ENCODE measurements at places on chromosomes 7 and 10. TPM values are rescaled to one million over a fixed set of nuclear protein-coding genes. Genes with fewer than 3 reads are reported as not detected.

DNA sequence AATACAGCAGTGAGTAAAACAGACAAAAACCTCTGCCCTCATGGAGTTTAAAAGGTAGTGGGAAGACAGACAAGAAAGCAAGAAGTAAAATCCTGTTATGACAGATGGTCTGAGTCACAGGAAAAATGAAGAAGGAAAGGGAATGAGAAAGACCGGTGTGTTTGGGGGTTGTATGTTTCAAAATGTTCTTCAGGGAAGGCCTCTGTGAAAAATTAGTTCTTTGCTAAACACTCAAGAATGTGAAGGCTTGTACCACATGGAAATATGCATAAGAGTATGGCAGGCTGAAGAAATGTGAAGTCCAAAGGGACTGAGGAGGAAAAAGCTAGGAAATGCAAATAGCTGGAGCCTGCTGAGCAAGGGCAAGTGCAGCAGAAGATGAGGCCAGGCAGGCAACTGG, 315.9 kb upstream of the SEMA3A start:
- H3K27ac ChIP-seq = no peak overlapping the region
- H3K27me3 ChIP-seq = no peaks in the 10 kb centered on the region
- DNase-seq = no peak
- no peaks in the 10 kb centered on the region for H3K36me3 ChIP-seq
- H3K4me1 ChIP-seq = no peaks in the 10 kb centered on the region

GRCh38 chr7:150356265-150356897, 12.2 kb upstream of the REPIN1 start:
- no peaks in the 10 kb centered on the region for H3K27me3 ChIP-seq
- H3K4me1 ChIP-seq = peaks cover 8% of the 10 kb centered on the region
- no peak for DNase-seq
- H3K36me3 ChIP-seq = no peaks in the 10 kb centered on the region

DNA sequence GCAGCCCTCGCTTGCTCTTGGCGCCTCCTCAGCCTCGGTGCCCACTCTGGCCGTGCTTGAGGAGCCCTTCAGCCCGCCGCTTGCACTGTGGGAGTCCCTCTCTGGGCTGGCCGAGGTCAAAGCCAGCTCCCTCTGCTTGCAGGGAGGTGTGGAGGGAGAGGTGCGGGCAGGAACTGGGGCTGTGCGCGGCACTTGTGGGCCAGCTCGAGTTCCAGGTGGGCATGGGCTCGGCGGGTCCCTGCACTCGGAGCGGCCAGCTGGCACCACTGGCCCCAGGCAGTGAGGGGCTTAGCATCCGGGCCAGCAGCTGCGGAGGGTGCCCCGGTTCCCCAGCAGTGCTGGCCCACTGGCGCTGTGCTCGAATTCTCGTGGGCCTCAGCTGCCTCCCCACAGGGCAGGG, 152.1 kb upstream of the SEMA3C start:
- DNase-seq = no peak
- no peak overlapping the region for H3K4me3 ChIP-seq
- peaks cover 19% of the 10 kb centered on the region for H3K4me1 ChIP-seq
- no peak overlapping the region for H3K27ac ChIP-seq
- no peaks in the 10 kb centered on the region for H3K27me3 ChIP-seq

GRCh38 chr10:125010362-125010761, 68.4 kb downstream of the ZRANB1 start:
- no peak overlapping the region for H3K27ac ChIP-seq
- H3K4me1 ChIP-seq = no peaks in the 10 kb centered on the region
- no peaks in the 10 kb centered on the region for H3K27me3 ChIP-seq
- no peaks in the 10 kb centered on the region for H3K36me3 ChIP-seq

- no peak for DNase-seq
- H3K4me3 ChIP-seq = no peak overlapping the region
- no peaks in the 10 kb centered on the region for H3K36me3 ChIP-seq
- no peak overlapping the region for H3K27ac ChIP-seq
- 0 out of 2 replicates have a peak, but pooled peaks cover under 1% of the 10 kb centered on the region for H3K4me1 ChIP-seq
Measured at GRCh38 chr10:87685832-87686574, 26.3 kb downstream of the PAPSS2 start.

DNA sequence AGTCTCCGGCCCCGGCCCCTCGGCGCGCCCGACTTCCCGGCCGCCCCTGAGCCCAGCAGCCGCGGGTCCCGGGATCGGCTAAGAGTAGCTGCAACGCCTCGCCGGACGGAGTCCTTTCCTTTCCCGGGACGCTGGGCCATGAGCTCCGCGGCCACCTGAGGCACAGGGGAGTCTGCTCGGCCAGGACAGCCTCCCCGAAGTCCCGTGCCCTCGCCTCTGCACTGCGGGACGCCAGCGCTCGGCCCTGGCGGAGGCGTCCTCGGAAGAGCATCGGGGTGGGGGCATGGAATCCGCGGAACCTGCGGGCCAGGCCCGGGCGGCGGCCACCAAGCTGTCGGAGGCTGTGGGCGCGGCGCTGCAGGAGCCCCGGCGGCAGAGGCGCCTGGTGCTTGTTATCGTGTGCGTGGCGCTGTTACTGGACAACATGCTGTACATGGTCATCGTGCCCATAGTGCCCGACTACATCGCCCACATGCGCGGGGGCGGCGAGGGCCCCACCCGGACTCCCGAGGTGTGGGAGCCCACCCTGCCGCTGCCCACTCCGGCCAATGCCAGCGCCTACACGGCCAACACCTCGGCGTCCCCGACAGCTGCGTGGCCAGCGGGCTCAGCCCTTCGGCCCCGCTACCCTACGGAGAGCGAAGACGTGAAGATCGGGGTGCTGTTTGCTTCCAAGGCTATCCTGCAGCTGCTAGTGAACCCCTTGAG, 502 bp downstream of the SLC18A3 start:
- no peaks in the 10 kb centered on the region for H3K4me1 ChIP-seq
- H3K27ac ChIP-seq = no peak overlapping the region
- peaks cover 38% of the 10 kb centered on the region for H3K27me3 ChIP-seq

The HMX2 gene
- not detected for total RNA-seq

The AKR1C8 gene
- 2.7 TPM for total RNA-seq

The LIPN gene
- total RNA-seq = not detected

DNA sequence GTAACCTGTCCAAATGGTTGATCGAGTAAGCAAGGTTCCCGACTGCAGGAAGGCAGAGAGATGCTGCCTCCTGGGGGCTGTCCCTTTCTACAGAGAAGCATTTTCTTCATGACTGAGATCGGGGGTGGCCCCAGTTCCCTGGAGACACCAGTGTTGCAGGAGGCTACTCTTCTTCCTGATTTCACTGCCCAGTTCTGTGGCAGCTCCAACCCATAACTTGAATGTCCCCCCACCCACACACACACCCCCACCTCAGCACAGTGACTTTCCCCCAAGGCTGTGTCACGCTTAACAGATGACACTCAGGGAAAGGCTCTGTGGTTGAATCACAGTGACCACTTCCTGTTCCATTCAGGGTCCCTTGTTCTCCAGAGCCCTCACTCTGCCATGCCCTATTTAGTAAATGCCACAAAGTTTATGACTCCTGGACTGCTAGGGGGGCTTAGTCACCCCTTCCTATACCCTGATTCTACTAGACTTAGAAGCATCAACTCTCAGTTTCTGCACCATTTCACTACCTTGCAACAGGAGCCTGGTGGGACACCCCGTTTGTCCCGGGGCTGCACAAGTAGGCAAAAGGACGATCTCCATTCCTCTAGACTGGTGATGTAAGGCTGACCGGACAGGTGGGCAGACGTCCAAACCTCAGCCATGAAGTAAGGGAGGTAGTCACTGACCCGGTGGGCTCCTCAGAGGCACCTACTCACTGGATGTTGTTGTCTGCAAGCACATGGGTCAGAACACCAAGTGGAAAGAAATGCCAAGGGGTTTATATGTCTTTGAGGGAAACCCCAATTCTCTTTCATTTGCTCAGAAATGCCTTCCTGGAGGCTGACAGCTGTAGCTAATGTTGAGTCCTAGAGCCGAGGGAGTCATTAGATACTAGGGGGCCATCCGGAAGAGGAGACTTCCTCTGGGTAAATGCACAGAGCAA, 31.3 kb upstream of the SMC3 start:
- no peaks in the 10 kb centered on the region for H3K36me3 ChIP-seq
- peak; percentile 17 for DNase-seq

- H3K36me3 ChIP-seq = no peaks in the 10 kb centered on the region
- H3K4me1 ChIP-seq = no peaks in the 10 kb centered on the region
- no peak overlapping the region for H3K27ac ChIP-seq
- peaks cover 5% of the 10 kb centered on the region for H3K27me3 ChIP-seq
Measured at GRCh38 chr7:136144182-136144581, 167.0 kb upstream of the MTPN start.

DNA sequence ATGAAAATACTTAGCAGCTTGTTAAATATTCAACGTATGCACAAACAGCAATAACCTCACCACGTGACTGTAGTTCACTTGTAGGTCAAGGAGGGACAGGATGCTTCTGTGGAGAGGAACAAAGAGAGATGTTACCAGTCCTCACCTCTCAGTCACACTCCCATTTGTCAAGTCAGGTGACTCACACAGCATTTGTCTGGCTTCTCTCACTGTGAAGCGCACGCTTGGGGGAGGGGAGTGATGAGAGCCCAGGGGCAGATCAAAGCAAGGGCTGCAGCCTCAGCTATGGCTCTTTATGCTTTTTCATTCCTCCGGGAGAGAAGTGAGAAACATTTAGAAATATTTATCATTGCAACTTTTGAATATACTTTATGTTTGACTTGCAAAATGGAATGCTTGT, 2.9 kb upstream of the RBM20 start:
- H3K4me3 ChIP-seq = no peak overlapping the region
- no peaks in the 10 kb centered on the region for H3K36me3 ChIP-seq
- peaks cover 13% of the 10 kb centered on the region for H3K4me1 ChIP-seq
- DNase-seq = peak; percentile 35
- H3K27ac ChIP-seq = no peak overlapping the region

- no peak overlapping the region for H3K27ac ChIP-seq
- H3K27me3 ChIP-seq = peaks cover 4% of the 10 kb centered on the region
- H3K4me1 ChIP-seq = no peaks in the 10 kb centered on the region
- H3K4me3 ChIP-seq = no peak overlapping the region
- H3K36me3 ChIP-seq = no peaks in the 10 kb centered on the region
Measured at GRCh38 chr10:7260912-7261311, 149.9 kb downstream of the SFMBT2 start.

The ADCYAP1R1 gene
- total RNA-seq = not detected

GRCh38 chr7:148799893-148800555, 84.1 kb downstream of the EZH2 start:
- peaks cover 31% of the 10 kb centered on the region for H3K36me3 ChIP-seq
- H3K4me3 ChIP-seq = no peak overlapping the region
- no peak for DNase-seq
- no peaks in the 10 kb centered on the region for H3K27me3 ChIP-seq
- H3K27ac ChIP-seq = no peak overlapping the region
- H3K4me1 ChIP-seq = no peaks in the 10 kb centered on the region

GRCh38 chr7:159032753-159033472, 111.8 kb downstream of the VIPR2 start:
- H3K4me1 ChIP-seq = no peaks in the 10 kb centered on the region
- H3K36me3 ChIP-seq = no peaks in the 10 kb centered on the region
- no peak overlapping the region for H3K27ac ChIP-seq

GRCh38 chr7:88268051-88268450, 38.6 kb downstream of the STEAP4 start:
- H3K27ac ChIP-seq = no peak overlapping the region
- H3K4me3 ChIP-seq = no peak overlapping the region
- H3K4me1 ChIP-seq = no peaks in the 10 kb centered on the region
- H3K36me3 ChIP-seq = no peaks in the 10 kb centered on the region
- no peak for DNase-seq

The ITIH2 gene
- not detected for total RNA-seq

GRCh38 chr7:157658851-157659412, 322.1 kb downstream of the DNAJB6 start:
- H3K4me3 ChIP-seq = no peak overlapping the region
- peaks cover 82% of the 10 kb centered on the region for H3K27me3 ChIP-seq
- no peaks in the 10 kb centered on the region for H3K36me3 ChIP-seq
- H3K27ac ChIP-seq = no peak overlapping the region
- H3K4me1 ChIP-seq = no peaks in the 10 kb centered on the region

The ASAH2 gene
- total RNA-seq = 8.3 TPM

DNA sequence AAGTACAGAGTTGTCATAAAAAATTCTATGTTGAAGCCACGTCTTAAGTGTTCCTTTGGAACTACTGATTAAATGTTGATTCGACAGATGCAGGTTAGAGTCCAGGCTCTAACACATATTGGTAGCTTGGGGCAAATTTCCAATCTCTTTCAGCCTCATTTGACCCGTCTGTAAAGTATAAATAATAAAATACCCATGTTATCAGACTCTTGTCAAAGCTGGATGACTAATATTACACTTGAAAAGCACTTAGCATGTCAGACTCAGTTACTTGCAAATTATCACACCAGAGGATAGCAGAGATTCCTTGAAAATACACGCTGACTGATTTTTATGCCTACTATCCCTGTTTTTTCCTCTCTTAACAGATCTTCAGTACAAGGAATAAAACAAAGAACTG, 18.1 kb upstream of the MACC1 start:
- H3K27me3 ChIP-seq = no peaks in the 10 kb centered on the region
- no peak overlapping the region for H3K4me3 ChIP-seq
- H3K27ac ChIP-seq = no peak overlapping the region
- peaks cover 24% of the 10 kb centered on the region for H3K4me1 ChIP-seq
- no peak for DNase-seq
- no peaks in the 10 kb centered on the region for H3K36me3 ChIP-seq

GRCh38 chr7:12990440-12990839, 303.0 kb downstream of the ARL4A start:
- H3K4me1 ChIP-seq = peaks cover 7% of the 10 kb centered on the region
- H3K27me3 ChIP-seq = no peaks in the 10 kb centered on the region
- no peaks in the 10 kb centered on the region for H3K36me3 ChIP-seq

The TSPAN33 gene
- 5.8 TPM for total RNA-seq

DNA sequence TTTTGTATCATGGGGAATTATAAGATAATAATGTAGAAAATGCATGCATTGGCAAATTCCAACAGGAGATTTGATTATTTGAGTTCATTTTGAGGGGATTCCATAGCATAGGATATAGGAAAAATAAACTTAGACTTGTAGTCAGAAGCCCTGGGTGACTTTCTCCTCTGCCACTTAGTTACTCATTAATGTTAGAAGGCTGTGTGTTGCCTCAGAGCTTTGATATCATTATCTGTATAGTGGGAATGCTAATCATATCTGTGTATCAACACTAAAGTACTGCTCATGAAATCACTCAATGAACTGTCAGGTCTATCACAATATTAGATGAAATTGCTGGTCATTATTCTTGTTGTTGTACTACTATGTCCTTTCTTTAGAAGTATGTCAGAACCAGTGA, 23.0 kb upstream of the TEX47 start:
- H3K4me1 ChIP-seq = no peaks in the 10 kb centered on the region
- DNase-seq = no peak
- H3K36me3 ChIP-seq = no peaks in the 10 kb centered on the region
- no peak overlapping the region for H3K4me3 ChIP-seq
- no peaks in the 10 kb centered on the region for H3K27me3 ChIP-seq

DNA sequence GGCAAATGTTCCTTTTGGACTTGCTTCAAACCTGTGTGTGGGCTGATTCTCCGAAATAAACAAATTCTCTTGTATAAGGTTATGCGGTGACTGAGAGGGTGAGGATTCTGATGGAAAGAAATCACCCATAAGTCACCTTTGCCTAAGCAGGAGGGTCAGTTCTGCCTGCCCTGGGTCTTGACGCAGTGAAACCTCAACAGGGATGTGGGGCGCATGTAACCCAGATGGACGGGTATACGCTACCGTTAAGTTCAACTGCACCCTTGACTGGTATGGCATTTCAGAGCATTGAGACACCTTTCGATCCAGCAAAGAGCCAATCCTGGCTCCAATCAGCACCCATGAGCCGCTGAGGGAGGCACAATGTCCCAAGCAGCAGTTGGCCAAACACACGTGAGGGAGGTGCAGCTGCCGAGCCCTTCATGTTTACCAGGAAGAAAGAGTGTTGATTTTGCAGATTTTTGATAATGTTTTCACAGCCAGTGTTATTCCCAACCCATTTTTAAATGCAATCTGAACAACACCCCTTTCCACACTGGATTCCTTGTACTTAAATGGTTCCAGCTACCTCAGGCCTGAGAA, 48.1 kb downstream of the SORBS1 start:
- no peak overlapping the region for H3K27ac ChIP-seq
- peaks cover 6% of the 10 kb centered on the region for H3K4me1 ChIP-seq
- H3K4me3 ChIP-seq = no peak overlapping the region
- no peaks in the 10 kb centered on the region for H3K36me3 ChIP-seq
- no peak for DNase-seq

The EPHB6 gene
- 39.2 TPM for total RNA-seq

Data from PC-9 (cell line).